ENCODE measurements at places on chromosomes 7 and 10.

DNA sequence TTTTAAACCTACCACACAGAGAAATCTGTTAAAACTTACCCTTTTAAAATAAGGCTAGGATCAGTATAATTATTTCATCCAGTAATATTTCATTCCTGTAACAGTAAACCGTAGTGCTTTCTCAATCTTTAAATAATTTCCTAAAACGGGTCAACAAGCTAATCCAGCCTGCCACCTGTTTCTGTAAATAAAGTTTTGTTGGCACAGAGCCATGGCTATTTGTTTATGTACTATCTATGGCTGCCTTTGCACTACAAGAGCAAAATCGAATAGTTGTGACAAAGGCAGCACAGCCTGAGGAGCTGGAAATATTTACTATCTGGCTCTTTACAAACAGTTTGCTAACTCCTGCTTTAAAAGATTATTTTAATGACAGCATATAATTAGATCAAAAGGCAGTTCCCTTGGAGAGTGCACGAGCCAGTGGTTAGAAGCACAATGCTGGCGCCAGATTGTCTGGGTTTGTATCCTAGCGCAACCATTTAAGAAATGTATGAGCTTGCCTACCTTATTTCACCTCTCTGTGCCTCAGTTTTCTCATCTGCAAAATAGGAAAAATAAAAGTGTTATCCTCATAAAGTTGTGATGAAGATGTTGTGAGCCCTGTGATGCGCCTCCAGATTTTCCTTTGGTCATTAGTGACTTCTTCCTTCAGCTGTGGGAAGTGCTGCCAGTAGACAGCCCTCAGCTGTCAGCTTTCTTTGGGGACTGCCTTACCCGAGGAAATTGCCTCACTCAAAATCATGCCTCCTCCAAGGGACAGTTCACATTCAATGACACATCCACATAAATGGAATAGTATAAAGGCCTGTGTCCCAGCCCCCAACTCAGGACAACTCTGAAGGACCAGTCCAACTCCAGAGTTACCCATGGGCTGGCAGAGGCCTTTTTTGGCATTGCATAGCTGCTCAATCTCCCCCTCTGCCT is 11.8 kb upstream of the MIOS start:
- peak; percentile 53 for DNase-seq

DNA sequence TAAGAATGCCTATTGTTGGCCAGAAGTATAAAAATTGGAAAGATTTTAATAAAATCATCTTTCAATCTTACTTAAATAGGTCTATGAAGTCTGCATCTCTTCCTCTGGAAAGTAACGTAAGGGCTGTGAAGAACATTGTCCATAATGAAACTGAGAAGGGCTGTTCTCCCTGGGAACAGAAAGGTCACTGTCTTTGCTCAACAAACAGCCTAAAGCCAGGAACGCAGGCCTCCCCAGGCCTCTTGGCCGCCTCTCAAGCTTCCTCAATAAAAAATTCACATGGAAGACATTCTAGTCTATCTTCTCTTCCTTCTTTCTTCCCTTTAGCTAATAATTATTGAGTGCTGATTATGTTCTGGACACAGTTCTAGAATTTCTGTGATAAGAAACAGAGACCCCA is 9.1 kb upstream of the IDI2 start:
- no peak for DNase-seq

GRCh38 chr7:93117852-93118530 is at the start of gene SAMD9:
Gene SAMD9, minus strand, starts transcription at chr7:93117979. Its CDS starts 11,882 bp downstream, at chr7:93106097.
- peak; percentile 51 for DNase-seq

DNA sequence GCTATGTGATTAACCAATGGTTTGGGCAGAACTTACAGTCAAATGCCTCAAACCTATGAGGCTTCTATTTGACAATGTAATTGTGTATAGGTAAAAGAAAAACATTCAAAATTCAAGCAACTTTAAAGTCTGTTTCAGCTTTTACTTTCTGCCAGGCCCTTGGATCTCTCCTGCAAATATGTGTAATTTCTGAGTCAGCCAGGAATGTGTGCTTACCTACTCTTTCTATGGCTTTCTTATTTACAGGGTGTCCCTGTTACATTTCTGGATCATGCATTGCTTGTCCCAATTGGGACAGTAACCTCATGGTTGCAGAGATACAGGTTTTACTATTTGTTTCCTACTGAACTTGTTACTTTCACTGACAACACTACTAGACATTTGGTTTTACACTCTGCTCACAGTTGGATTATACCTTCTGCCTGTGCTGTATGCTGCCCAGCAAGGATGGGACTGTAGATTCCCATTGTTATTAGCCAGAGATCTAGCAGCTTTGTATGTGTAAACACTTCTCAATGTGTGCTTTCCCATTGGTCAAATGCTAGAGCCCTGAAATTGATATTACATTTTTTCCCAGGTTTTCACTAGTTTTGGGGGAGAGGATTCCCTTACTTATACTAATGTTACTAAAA is 355.3 kb downstream of the ARL4A start:
- DNase-seq, result no peak

- DNase-seq, result no peak
Observed at GRCh38 chr10:77220150-77220549, 417.5 kb downstream of the KCNMA1 start.

GRCh38 chr7:131553931-131554330 is 2.5 kb downstream of the PODXL start:
- DNase-seq, result no peak

DNA sequence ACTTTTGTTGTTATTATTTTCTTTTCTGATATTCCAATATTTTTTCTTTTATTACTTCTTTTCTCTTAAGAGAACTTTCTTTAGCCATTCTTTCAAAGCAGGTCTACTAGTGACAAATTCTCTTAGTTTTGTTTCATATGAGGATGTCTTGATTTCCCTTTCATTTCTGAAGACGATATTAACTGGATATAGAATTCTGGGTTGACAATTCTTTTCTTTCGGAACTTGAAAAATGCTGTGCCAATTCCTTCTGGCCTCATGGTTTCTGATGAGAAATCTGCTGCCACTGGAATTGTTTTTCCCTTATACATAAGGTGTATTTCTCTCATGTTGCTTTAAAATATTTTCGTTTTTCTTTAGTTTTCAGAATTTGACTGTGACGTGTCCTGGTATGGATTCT is 97.0 kb upstream of the KIF5B start:
- DNase-seq, result no peak

GRCh38 chr7:92076509-92076908 is 57.8 kb downstream of the CYP51A1 start:
- DNase-seq, result no peak

DNA sequence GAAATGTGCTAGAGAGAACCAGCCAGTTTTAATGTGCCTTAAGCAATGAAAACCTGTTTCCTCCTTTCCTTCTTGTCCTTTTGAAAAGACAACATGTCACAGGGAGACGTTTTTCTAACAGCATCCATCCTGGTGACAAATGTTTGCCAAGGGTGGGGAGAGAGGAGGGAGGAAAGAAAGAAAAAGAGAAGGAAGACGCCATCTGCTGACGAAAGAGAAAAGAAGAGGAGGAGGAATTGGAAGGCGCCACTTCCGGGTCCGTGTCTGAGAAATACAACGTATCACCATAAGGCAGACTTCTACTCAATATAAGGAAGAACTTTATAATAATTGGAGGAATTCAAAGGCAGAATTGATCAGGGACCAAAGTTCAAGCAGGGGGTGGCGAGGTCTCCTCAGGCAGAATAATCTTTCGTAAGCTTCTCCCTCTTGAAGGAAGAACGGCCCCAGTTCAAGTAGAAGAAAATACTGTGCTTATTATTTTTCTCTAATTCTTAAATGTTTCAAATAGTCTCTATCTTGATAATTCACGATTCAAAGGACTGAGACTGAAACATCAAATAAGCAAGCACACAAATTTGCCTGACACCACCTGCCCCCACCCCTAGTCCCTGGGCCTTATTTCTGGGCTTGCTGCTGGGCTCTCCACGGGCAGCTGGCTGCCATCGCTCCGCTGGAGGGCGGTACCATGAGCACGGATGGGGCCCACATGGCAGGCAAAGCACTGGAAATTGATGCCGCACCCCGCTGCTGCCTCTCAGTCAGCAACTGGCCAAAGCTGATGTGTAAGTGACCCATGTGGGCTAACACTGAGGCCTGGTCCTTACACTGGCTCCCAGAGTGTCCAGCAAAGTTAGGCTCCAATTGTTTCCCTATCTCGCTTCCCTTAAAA is 273.7 kb upstream of the KLF14 start:
- DNase-seq, result peak; percentile 57

- no peak for DNase-seq
Observed at GRCh38 chr10:73774637-73775036, 7.2 kb upstream of the CHCHD1 start.

DNA sequence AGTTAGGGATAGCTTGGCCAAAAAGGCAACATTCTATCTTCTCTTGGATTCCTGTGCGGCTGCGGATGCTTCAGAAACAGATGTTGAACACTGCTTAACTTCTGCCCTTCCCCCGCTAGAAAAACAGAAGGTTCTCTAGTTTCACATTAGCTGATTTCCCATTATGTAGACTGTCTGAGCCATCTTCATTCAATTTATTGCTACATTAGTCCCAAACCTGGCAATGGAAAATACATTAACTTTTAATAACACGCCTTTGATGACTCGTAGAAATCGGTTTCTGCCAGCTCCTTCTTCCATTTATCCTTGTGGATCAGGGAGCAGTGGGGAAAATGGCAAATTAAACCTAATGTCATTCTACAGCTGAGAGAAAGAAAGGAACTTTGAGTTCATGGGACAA is 119.9 kb downstream of the SLC16A9 start:
- no peak for DNase-seq
